ENCODE measurements at places on chromosomes 5 and 9. TPM values are rescaled to one million over a fixed set of nuclear protein-coding genes. Genes with fewer than 3 reads are reported as not detected.

The DPYSL3 gene
- total RNA-seq = 0.35 TPM

The ANKRD18B gene
- 0.92 TPM for total RNA-seq

The GFI1B gene
- total RNA-seq = not detected

The AQP3 gene
- total RNA-seq = 9.3 TPM

GRCh38 chr5:67012171-67012570 lies 184.4 kb downstream of the CD180 start:
- H3K27ac ChIP-seq = no peak overlapping the region
- no peak overlapping the region for H3K4me3 ChIP-seq
- DNase-seq = no peak
- H3K27me3 ChIP-seq = no peaks in the 10 kb centered on the region
- peaks cover 4% of the 10 kb centered on the region for H3K4me1 ChIP-seq

GRCh38 chr5:97455996-97456395 lies 272.9 kb upstream of the RIOK2 start:
- H3K27ac ChIP-seq = no peak overlapping the region
- no peaks in the 10 kb centered on the region for H3K27me3 ChIP-seq
- DNase-seq = no peak
- no peak overlapping the region for H3K4me3 ChIP-seq
- no peaks in the 10 kb centered on the region for H3K36me3 ChIP-seq

- H3K27me3 ChIP-seq = no peaks in the 10 kb centered on the region
- H3K36me3 ChIP-seq = no peaks in the 10 kb centered on the region
- no peak overlapping the region for H3K27ac ChIP-seq
- no peak for DNase-seq
Observed at GRCh38 chr5:5320062-5320805, 102.2 kb upstream of the ICE1 start.

DNA sequence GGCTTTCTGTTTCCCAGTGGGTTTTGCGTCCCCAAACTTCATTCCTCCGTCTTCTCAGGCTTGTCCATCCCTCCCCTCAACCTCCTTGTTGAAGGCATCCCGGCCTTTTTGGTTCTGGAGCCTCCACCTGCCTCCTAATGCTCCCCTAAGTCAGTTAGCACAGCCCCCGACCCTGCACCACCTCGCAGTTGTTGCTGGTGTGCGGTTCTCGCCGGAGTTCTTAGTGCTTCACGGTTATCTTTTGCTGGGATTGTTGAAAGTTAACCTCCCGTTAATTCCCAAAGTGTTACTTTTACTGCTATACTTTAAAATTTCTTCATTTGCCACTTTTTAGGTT lies 447 bp downstream of the UBLCP1 start:
- peak overlapping the region; percentile 97 for H3K27ac ChIP-seq
- H3K36me3 ChIP-seq = peaks cover 4% of the 10 kb centered on the region
- H3K4me3 ChIP-seq = peak overlapping the region; percentile 96
- peaks cover 23% of the 10 kb centered on the region for H3K4me1 ChIP-seq
- H3K27me3 ChIP-seq = no peaks in the 10 kb centered on the region

DNA sequence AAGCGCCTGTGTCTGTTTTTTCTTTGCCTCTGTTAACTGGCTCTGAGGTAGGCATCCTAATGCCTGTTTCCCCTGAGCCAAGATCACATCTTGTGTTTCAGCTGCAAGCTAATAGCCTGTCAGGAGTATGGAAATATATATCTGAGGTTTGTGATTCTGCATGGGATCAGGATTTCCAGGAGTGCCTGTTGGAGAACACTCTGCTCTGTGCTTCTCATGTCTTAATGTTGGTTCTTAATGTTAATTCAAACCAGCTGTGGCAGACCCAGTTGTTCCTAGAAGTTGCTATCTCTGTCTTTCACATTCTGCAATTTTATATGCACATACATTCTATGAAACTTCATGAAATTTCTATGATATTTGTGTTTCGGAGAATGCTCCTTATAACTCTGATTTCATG lies 72.1 kb downstream of the PGM5 start:
- DNase-seq = no peak
- H3K4me3 ChIP-seq = no peak overlapping the region
- no peak overlapping the region for H3K27ac ChIP-seq
- H3K4me1 ChIP-seq = no peaks in the 10 kb centered on the region
- H3K36me3 ChIP-seq = no peaks in the 10 kb centered on the region

DNA sequence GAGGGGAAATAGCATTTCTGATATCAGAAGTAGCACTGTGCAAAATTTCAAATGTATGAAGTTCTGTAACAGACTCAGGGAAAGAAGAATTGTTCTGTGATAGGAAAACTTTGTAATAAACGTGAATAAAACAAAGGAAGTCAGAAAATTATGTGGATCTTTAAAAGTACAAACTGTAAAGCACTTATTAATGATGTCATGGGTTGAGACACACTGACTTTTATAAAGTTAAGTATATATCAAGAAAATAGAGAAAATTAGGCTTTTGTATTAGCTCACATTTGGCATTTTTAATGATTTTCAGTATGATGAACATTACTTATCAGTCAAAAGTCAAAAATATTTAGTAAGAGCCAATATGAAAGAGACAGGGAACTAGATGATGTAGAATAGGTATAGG lies 1081.7 kb upstream of the EDIL3 start:
- H3K36me3 ChIP-seq = no peaks in the 10 kb centered on the region
- no peaks in the 10 kb centered on the region for H3K27me3 ChIP-seq
- no peak overlapping the region for H3K27ac ChIP-seq
- DNase-seq = no peak
- H3K4me3 ChIP-seq = no peak overlapping the region

DNA sequence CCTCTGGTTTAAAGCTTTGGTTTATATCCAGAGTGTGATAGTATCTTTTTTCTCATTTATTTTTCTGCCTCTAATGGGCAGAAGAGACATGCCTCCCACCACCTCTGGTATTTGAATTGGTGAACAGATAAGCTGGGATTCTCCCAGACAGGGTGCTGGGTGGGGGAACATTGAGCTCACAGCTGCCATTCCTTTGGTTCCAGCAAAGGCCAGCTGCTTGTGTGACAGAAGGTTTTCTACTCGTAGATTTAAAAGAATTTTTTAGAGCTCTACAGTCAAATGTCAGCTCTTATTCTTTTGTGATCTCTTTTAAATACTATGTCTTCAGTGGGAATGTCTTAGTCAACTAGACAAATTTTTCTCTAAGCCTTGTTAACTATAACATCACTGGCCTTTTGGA lies 54.7 kb upstream of the ADAMTS16 start:
- no peaks in the 10 kb centered on the region for H3K4me1 ChIP-seq
- no peak overlapping the region for H3K4me3 ChIP-seq
- no peak for DNase-seq
- no peaks in the 10 kb centered on the region for H3K36me3 ChIP-seq
- H3K27ac ChIP-seq = no peak overlapping the region

DNA sequence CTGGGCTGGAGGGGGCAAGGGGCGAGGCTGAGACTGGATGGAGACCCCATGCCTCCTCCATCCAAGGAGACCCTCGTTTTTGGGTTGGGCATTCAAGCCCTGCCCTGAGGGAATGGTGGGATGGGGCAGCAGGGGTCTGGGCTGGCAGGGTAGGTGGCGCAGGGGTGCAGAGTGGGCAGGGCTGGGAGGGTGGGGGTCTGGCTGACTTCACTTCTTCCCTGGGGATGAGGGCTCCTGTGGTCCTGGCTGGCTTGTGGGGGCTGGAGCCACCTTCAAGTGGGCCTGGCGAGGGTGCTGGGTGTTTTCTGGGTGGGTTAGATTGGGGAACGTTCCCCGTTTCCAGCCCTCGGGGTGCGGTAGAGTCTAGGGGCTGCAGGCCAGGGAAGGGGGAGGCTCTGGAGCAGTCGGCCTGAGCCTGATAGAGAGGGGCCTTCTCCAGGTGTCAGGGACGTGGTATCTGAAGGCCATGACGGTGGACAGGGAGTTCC lies 412 bp downstream of the LCN1 start:
- H3K4me1 ChIP-seq = no peaks in the 10 kb centered on the region
- no peaks in the 10 kb centered on the region for H3K27me3 ChIP-seq
- H3K36me3 ChIP-seq = no peaks in the 10 kb centered on the region
- H3K4me3 ChIP-seq = no peak overlapping the region
- H3K27ac ChIP-seq = no peak overlapping the region

DNA sequence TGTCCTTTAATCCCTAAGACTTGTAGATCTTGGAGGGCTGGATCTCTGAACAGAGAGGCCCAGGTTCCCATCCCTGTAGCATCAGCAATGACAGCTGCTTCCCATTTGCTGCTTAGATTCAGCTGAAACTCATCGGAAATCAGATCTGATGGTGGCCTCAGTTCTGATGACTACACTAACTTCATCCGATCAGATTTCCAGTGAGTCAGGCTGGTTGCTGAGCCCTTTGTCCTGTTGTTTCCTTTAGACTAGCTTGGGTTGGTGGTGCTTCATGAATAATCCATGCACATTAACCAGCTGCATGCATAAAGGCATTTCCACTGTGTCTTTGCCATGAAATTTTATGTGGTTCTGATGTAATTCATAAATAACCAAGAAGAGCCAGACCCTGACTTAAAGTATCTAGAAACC lies 195.2 kb upstream of the TUT7 start:
- no peak overlapping the region for H3K27ac ChIP-seq
- H3K27me3 ChIP-seq = no peaks in the 10 kb centered on the region
- no peak for DNase-seq
- H3K36me3 ChIP-seq = no peaks in the 10 kb centered on the region
- H3K4me1 ChIP-seq = no peaks in the 10 kb centered on the region

- no peaks in the 10 kb centered on the region for H3K27me3 ChIP-seq
- H3K36me3 ChIP-seq = no peaks in the 10 kb centered on the region
- no peak overlapping the region for H3K27ac ChIP-seq
- no peaks in the 10 kb centered on the region for H3K4me1 ChIP-seq
- H3K4me3 ChIP-seq = no peak overlapping the region
- DNase-seq = no peak
Observed at GRCh38 chr5:41193456-41194205, 19.7 kb downstream of the C6 start.

GRCh38 chr9:133103183-133103986 lies 17.7 kb downstream of the RALGDS start:
- H3K4me3 ChIP-seq = no peak overlapping the region
- H3K36me3 ChIP-seq = peaks cover 82% of the 10 kb centered on the region
- no peaks in the 10 kb centered on the region for H3K4me1 ChIP-seq
- H3K27ac ChIP-seq = no peak overlapping the region
- H3K27me3 ChIP-seq = no peaks in the 10 kb centered on the region

GRCh38 chr5:160118349-160119141 lies 705 bp downstream of the PWWP2A start:
- peaks cover 7% of the 10 kb centered on the region for H3K36me3 ChIP-seq
- peak overlapping the region; percentile 74 for H3K4me3 ChIP-seq

GRCh38 chr9:104456831-104457230 lies 47.2 kb upstream of the OR13F1 start:
- DNase-seq = no peak
- no peaks in the 10 kb centered on the region for H3K27me3 ChIP-seq
- H3K4me1 ChIP-seq = no peaks in the 10 kb centered on the region
- H3K27ac ChIP-seq = no peak overlapping the region
- no peak overlapping the region for H3K4me3 ChIP-seq
- no peaks in the 10 kb centered on the region for H3K36me3 ChIP-seq

- H3K27me3 ChIP-seq = no peaks in the 10 kb centered on the region
- H3K27ac ChIP-seq = no peak overlapping the region
- DNase-seq = no peak
- H3K36me3 ChIP-seq = no peaks in the 10 kb centered on the region
- no peak overlapping the region for H3K4me3 ChIP-seq
Observed at GRCh38 chr5:23613566-23613965, 106.2 kb downstream of the PRDM9 start.

DNA sequence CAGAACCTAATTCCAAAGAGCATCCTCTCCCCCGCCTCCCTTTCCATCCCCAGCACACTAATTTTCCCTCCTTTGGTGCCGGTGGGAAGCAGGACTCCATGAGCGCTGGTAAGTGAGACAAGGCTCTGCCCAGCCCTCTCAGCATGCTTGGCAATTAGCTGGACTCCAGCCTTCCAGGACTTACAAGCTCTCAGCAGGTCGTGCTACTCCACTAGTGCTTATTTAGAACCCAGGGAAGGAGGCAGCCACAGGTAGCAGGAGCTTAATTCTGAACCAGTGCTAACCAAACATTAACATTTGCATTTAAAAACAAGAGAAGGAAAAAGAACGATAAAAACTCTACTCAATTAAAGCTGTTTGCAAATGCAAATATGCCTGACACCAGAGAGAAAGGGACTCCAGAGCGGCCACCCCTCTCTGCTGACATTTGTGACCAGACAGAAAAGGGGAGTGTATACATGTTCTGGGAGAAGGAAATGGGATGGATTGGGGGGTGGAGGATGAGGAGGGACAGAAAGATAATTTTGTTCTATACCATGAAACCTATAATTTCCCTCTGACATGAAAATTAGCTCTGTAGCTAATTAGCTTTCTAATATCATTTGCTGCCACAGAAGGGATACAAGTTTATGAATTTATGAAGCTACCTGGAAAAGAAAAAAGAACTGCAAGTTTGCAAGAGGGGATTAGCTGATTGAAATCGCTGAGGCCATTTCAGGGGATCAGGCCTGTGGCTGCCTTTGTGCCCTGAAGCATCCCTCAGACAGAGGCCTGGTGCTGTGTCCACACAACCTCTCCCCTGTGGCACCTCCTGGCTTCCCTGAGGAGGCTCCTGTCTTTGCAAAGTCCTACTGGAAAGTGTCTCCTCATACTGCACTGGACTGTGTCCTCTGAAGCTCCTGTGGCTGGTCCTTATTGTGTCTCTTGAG lies 266.3 kb downstream of the SEC61B start:
- no peak overlapping the region for H3K4me3 ChIP-seq
- no peaks in the 10 kb centered on the region for H3K27me3 ChIP-seq
- no peaks in the 10 kb centered on the region for H3K4me1 ChIP-seq

GRCh38 chr9:75601280-75601679 lies 289.2 kb upstream of the PCSK5 start:
- no peak overlapping the region for H3K4me3 ChIP-seq
- no peak for DNase-seq
- no peaks in the 10 kb centered on the region for H3K4me1 ChIP-seq

DNA sequence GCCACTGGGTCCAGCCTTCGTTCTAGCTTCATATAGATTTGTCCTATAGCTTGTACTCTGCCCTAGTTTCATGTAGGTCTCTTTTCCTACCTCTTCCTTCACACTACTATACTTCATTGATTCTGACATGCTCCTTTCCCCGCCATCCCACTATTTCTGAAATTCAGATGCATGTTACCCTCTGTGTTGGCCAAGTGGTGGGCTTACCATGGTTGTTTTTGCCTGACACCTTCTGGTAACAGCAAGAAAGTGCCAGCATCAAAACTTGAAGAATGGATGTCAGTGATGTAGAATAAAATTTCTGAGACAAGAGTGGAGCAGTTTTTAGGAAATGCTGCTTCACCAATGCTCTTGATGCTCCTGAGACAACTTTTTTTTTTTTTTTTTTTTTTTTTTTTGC lies 19.5 kb upstream of the SERINC5 start:
- no peak for DNase-seq
- H3K27me3 ChIP-seq = no peaks in the 10 kb centered on the region
- no peak overlapping the region for H3K27ac ChIP-seq

GRCh38 chr9:120562861-120563443 lies 17.0 kb downstream of the CDK5RAP2 start:
- no peaks in the 10 kb centered on the region for H3K4me1 ChIP-seq
- no peaks in the 10 kb centered on the region for H3K27me3 ChIP-seq
- no peak overlapping the region for H3K27ac ChIP-seq
